Umbilical cord (tissue), 2 donors: ENCODE measurements at places on chromosomes 2 and 18.

DNA sequence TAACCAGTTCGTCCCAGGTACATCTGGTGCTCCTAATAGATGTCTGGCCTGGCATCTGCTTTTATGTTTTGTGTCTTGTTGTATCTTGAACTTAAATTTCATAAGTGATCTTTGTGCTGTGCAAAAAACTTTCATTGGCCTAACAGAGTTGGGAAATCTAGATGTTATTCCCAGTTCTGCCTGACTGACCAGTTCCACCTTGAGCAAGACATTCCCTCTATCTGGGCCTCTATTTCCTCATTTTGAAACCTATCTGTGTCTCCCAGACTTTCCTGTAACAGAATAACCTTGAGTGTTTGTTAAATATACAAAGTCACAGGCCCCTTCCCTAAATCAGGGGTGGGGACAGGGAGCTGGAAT lies 90.5 kb upstream of the MSH2 start:
- DNase-seq, result no peak

DNA sequence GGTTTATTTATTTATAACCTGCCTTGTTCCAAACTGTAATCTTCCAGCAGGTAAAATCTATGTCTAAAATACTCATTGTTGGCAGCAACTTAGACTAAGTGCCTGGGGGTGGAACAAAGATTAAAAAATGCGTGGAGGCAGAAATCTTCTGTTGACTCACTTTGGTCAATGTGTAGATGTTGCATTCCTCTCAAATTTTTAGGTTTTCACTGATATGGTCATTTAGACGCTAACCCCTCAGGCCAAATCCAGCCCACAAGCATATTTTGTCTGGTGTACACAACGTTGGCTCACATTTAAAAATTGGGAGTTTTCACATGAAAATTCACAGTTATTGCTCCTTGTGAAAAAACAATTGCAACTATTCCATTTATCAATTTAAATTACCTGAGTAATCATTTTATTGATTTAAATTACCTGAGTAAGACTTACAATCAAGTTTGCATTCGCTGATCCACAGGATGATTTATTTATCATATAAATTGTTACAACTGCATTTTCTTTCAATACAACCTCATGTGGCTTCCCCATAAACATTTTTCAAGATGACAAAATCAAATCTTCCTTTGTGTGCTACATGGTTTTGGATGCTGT lies 564.2 kb downstream of the TSN start:
- no peak for DNase-seq

- DNase-seq, result no peak
Measured at GRCh38 chr2:24512831-24513230, 21.8 kb downstream of the NCOA1 start.

- DNase-seq, result no peak
Measured at GRCh38 chr18:31162419-31162793, 250 bp downstream of the DSC1 start.

DNA sequence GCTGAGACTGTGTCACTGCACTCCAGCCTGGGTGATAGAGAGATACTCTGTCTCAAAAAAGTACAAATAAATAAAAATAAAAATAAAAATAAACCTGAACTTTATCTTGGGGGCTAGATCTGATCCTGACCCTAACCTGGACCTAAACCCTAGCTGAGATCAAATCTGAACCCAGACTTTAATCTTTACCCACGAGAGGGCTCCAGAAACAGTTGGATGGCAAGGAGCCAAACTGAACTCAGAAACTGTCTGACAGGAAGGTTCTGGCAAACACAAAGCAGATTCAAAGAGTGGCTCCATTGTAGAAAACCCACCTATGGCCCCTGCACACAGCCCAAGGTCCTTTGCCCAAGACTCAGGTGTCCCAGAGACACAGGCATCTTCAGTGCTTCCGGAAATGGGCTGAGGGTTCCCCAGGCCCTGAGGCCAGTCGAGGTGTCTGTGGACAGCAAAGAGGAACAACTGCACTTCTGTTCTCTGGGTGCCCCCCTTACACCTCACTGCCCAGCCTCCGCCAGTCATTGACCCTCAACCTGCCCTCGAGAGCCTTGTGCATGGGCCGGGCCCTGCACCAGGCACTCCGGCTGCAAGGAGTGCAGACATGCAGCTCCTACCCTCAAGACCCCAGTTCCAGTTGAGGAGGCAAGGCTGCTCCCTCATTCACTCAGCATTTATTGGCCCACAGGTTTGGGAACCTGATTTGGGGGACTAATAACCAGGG lies 95.2 kb downstream of the TFCP2L1 start:
- no peak for DNase-seq

- DNase-seq, result peak; percentile 62
Measured at GRCh38 chr2:145012214-145012670, 492.3 kb upstream of the ZEB2 start.

DNA sequence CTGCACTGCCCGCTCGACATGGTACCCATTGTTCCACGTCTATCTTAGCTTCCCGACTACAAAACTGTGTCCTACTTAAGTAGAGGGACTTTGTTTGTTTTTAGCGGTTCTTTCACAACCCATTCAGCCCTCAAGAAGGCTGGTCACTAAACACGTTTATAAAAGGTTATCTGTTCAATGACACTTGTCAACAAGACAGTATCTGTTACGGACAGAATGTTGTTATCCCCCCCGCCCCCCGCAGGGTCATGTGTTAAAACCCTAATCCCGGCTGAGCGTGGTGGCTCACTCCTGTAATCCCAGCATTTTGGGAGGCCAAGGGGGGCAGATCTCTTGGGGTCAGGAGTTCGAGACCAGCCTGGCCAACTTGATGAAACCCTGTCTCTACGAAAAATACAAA lies 40.4 kb upstream of the CREG2 start:
- no peak for DNase-seq

GRCh38 chr2:159854481-159854880 lies 56.5 kb upstream of the CD302 start:
- no peak for DNase-seq

DNA sequence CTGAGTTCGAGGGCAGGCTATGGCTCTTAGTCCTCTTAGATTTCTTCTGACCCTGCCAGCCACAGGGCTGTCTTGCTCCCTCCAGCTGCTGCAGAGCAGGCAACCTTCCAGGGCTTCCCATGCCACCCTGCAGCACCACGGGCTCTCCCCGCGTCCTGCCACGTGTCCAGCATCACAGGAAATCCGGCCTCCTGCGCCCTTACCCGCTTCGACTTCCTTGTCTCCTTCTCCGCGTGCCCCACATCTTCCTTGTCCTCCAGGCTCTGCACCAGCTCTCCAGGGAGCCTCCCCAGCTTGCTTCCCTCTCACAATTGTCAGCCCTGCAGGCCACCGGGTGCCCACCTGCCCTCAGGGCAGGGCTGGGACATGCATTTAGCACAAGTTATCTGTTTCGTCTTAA lies 253.5 kb downstream of the DCDC2C start:
- no peak for DNase-seq

- DNase-seq, result no peak
Measured at GRCh38 chr18:56727399-56727798, 76.2 kb downstream of the WDR7 start.

DNA sequence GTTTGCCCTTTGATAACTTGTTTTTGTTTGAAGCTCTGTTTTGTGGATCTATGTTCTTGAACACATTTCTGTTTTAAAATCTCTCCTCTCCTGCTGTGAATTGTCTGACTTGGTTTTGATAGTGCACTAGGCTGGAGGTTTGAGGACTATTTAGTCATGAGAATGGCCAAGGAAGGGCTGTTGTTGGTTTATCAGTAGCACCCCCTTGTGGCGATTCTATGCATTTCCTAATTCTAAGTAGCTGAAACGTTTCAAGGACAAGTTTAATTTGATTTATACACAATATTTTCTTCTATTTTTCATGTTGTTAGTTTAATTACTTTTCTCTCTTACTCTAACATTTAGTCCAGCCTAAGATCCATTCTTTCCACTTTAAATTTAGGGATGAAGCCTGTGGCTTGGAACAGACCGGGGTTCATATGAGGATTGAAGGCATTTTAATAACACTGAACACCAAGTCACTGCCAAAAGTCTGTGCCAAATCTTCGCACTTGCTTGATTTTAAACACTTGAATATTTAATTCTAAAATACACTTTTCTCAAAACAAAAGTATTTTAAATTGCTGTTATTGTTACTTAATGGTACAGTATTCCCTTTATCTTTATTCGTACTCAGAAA lies 166.0 kb downstream of the SOCS6 start:
- peak; percentile 31 for DNase-seq

DNA sequence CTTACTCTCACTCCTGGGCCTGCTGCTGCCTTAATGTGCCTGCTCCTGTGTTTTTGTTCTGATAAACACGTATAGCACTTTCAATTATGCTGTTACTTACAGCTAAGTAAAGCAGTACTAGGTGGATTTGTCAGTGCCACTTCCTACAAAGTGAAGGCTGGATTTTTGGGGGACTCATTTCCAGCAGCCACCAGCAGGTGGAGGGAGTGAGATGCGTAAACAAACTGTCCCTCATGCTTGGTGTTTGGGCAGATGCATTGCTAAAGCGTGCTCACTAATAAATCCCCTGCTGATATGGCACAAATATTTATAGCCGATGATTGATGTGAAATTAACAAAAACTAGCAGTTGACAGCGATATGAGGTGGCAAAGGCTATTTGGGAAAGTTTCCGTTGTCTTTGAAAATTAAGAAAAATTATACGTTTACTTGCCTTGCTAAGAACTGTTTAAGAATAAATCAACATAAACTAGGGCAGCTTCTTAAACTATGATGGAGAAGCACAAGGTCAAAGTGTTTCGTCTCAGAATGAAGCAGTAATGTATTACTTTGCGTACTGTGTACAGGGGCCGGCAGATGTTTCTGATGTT lies 101.7 kb downstream of the AGAP1 start:
- peak; percentile 73 for DNase-seq

DNA sequence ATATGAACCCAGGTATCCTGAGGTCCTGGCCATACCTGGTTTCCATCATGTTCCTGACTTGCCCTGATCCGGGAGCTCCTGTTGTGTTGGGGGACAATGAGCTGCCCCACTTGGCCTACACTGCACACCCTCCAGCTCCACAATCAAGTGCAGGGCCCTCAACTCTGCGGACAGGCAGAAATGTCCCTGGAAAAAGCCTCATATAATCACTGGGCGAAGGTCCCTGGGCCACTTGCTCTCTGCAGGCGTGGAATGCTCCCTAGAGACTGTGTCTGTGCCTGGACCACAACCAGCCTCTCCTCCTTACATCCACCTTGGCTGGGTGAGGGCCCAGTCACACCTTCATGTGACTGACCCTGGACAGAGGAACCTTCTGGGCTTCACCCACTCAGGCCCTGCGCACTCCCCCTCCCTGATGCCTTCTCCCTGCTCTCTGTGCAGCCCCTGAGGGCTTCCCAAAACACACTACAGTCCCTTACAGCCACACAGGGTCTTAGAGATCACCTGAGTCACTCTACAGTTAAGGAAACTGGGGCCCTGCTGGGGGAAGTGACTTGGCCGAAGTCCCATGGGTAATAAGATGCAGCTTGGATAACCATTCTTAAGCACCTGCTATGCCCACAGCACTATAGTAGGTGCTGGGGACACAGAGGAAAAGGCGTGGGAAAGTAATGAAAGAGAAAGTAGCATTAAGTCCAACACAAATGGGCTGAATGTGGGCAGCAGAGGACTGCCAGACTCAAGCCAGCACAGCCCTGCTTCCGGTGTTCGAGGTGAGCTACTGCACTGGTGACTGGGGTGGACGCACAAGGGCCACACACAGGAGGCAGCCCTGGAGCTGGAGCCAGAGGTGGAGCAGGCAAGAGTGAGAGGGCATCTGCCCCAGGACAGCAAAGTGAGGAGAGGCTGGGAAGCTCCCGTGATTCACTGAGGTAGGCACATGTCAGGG lies 9.8 kb downstream of the BOLA3 start:
- DNase-seq, result no peak

DNA sequence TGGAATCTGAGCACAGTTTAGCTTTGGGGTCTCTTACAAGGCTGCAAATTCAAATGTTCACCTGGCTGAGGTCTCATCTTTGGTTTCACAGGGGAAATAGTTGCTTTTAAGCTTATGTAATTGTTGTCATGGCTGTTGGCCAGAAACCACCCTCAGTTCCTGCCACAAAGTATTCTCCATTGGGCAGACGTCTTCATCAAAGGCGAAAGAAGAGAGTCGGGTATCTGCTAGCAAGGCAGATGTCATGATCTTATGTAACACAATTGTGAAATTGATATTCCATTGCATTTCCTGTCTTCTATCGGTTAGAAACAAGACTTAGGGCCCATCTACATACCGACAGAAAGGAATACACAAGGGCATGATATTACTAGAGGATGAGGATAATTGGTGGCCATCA lies 816.2 kb downstream of the MBD2 start:
- DNase-seq, result no peak

DNA sequence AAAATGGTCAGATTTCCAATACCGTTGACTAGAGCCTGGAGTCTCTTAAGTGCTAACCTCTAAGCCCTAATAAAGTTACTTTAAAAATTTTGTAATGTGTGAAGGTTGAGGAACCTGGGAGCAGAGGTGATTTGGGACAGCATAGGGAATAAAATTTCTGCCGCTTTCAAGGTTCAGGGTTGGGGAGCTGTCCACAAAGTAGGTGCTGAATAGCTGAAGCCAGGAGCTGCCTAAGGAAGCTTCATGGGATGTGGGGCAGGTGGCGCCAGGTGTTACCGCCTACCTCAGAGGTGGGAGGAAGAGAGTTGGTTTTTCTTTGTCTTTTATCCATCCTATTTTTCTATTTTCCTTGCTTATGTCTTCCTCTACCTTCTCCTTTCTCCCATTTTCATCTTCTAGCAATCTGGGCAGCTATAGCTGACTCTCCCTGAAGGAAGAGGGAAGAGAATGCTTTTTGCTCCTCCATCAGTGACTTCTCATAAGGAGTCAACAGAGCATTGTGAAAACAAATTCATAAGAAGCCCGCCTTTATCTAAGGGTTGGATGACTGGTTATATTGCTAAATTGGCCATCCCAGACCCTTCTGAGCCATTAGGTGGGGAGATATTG lies 178.7 kb downstream of the CLIP4 start:
- DNase-seq, result peak; percentile 32

- peak; percentile 70 for DNase-seq
Measured at GRCh38 chr2:189022053-189022481, 47.9 kb downstream of the COL3A1 start.

DNA sequence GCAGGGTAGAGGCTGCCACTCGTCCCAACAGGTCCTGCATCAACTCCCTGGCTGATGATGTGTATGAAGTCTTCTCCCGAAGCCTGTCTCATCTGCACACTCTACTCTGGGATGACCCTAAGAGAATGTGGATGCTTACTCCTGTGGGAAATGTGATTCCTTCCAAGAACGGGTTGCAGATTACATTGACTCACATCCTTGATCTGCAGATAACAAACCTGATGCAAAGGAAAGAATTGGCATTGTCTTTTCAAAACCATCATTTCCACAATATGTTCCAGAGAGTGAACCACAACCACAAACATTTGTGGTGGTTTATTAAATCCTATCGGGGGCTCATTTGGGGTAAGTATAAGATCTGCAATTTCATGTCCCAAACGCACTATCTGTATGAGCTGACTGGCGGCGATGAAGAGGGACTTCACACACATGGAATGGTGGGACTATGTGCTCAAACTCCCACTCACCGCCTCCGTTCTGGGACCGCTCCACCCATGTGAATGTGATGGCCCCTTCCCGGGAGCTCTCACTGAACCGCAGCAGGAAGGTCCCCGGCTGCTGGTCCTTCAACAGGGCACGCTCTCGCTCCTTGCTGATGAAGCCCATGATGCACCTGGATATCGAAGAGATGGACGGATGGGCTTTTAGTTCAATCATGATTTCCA lies 35.5 kb downstream of the STAT1 start:
- DNase-seq, result no peak
